ENCODE measurements at places on chromosomes 5 and 9.

GRCh38 chr9:93818827-93819472 lies 136.2 kb downstream of the BARX1 start:
- H3K4me3 ChIP-seq: no peak overlapping the region
- H3K27ac ChIP-seq: no peak overlapping the region
- H3K4me1 ChIP-seq: peaks cover 25% of the 10 kb centered on the region
- DNase-seq: no peak
- H3K27me3 ChIP-seq: peaks cover 66% of the 10 kb centered on the region

GRCh38 chr9:124355941-124356744 lies 59.1 kb downstream of the PSMB7 start:
- no peak for DNase-seq
- no peaks in the 10 kb centered on the region for H3K27me3 ChIP-seq
- H3K4me1 ChIP-seq: peaks cover 26% of the 10 kb centered on the region
- peak overlapping the region; percentile 71 for H3K27ac ChIP-seq
- peaks cover 48% of the 10 kb centered on the region for H3K36me3 ChIP-seq

GRCh38 chr5:56650386-56650785 lies 165.0 kb upstream of the MAP3K1 start:
- H3K4me3 ChIP-seq: no peak overlapping the region
- H3K27ac ChIP-seq: no peak overlapping the region
- DNase-seq: no peak
- H3K4me1 ChIP-seq: peaks cover 24% of the 10 kb centered on the region
- peaks cover 4% of the 10 kb centered on the region for H3K27me3 ChIP-seq
- H3K36me3 ChIP-seq: no peaks in the 10 kb centered on the region

DNA sequence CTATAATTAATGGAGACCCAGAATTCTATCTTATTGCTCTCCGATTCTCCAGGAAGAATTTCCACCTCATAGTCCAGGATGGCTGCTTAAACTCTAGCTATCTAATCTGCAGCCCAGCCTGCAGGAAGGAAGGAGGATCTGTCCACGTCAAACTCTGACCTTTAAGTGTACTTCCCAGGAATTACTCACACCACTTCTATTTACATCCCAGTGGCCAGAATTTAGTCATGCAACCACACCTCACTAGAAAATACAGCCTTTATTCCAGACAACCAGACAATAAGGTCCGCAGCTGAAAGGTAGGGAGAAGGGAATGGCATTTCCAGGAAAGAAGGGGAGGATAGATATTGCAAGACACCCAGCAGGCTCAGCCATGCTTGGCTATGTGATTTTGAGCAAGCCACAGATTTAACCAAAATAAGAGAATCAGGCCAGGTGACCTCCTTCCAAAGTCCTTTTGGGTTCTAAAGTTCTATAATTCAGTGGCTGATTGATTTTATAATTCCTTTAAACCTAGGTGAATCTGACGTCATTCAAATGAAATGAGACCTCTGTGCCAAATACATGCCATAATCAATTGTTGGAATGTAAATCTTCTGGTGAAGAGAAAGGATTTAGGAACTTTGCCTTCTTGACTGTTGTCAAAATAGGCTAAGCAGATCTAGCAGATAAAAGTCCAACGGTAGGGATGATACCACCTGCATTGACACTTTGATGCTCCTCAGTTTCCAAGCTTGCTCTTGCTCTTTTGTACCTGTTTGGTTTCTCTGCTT lies 3.7 kb upstream of the DENND1A start:
- H3K27ac ChIP-seq: no peak overlapping the region
- DNase-seq: no peak
- peaks cover 23% of the 10 kb centered on the region for H3K4me1 ChIP-seq
- peaks cover 4% of the 10 kb centered on the region for H3K36me3 ChIP-seq
- peaks cover 7% of the 10 kb centered on the region for H3K27me3 ChIP-seq

- DNase-seq: peak; percentile 67
- H3K27me3 ChIP-seq: peaks cover 8% of the 10 kb centered on the region
- no peak overlapping the region for H3K27ac ChIP-seq
- H3K4me1 ChIP-seq: peaks cover 48% of the 10 kb centered on the region
These were observed 568 bp downstream of the MACIR start for GRCh38 chr5:103258957-103259704.

GRCh38 chr5:155886311-155887031 lies 440.5 kb upstream of the SGCD start:
- peak overlapping the region; percentile 19 for H3K27ac ChIP-seq
- H3K4me1 ChIP-seq: peaks cover 28% of the 10 kb centered on the region
- H3K27me3 ChIP-seq: peaks cover 19% of the 10 kb centered on the region
- no peak for DNase-seq
- H3K4me3 ChIP-seq: no peak overlapping the region

DNA sequence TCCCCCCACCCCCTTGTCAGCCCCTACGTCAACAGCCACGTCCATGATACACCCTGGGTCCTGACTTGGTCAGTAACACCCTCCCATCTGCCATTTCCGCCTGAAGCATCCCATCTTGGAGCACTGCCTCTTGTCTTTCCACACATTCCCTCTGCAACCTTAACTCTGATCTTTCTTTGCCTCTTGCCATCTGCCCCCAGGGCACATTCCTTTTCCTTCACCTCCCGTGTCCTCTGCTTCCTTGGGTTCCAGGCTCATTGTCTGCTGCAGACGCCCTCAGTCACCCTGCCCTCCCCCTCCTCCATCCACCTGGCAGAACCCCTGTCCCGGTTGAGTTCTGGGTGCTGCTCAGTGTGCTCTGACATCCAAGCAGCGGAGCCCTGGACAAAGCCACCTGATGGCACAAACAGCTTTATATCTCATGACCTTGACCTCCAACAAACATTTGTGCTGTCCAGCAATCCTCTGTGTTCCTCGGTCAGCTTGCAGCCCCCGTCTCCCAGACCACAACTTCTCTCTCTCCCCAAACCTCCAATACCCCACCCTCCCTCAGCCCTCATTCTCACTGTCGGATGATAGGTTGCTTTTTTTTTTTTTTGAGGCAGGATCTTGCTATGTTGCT lies 97.7 kb upstream of the IER5L start:
- peaks cover 73% of the 10 kb centered on the region for H3K4me1 ChIP-seq
- H3K27ac ChIP-seq: no peak overlapping the region
- H3K27me3 ChIP-seq: peaks cover 13% of the 10 kb centered on the region
- no peaks in the 10 kb centered on the region for H3K36me3 ChIP-seq
- H3K4me3 ChIP-seq: peak overlapping the region; percentile 25
- DNase-seq: no peak

- H3K27me3 ChIP-seq: peaks cover 15% of the 10 kb centered on the region
- DNase-seq: no peak
- H3K36me3 ChIP-seq: no peaks in the 10 kb centered on the region
- no peak overlapping the region for H3K4me3 ChIP-seq
These were observed 78.2 kb upstream of the RAPGEF1 start for GRCh38 chr9:131818089-131818488.

DNA sequence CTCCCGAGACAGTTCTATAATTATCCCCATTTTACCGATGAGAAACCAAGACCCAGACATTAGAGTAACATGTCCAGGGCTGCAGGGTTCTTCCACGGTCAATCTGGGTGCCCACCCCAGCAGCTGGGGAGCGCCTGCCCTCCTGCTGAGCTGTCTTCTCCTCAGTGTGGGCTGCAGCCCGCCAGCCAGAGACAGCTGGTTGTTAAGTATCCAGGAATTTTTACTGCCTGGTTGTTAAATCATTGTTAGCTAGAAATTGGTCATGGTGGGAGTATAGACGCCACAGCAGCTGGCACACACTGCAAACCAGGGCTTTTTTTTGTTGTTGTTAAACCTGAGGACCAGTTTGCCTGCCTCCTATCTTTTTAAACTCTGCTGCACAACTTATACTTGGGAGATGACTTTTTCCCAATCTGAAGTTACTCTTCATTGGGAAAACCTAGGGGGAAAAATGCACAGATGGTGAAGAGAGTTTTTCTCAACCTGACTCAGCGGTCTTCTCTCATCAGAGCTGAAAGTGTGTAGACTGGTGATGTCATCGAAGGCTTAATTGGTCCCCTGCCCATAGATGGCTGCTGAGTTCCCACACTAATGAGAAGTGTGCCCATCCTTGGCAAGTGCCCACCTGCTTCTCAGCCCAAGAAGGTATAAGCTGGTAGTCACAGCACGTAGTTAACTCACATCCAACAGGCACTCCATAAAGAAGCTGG lies 208.6 kb downstream of the DRD1 start:
- H3K27me3 ChIP-seq: peaks cover 37% of the 10 kb centered on the region
- DNase-seq: peak; percentile 15
- H3K4me1 ChIP-seq: peaks cover 12% of the 10 kb centered on the region
- H3K36me3 ChIP-seq: no peaks in the 10 kb centered on the region

Measured in nephron progenitor cell (in vitro differentiated cells).